Esophagus squamous epithelium (tissue), 5 donors: ENCODE measurements at places on chromosomes 3 and 15.

DNA sequence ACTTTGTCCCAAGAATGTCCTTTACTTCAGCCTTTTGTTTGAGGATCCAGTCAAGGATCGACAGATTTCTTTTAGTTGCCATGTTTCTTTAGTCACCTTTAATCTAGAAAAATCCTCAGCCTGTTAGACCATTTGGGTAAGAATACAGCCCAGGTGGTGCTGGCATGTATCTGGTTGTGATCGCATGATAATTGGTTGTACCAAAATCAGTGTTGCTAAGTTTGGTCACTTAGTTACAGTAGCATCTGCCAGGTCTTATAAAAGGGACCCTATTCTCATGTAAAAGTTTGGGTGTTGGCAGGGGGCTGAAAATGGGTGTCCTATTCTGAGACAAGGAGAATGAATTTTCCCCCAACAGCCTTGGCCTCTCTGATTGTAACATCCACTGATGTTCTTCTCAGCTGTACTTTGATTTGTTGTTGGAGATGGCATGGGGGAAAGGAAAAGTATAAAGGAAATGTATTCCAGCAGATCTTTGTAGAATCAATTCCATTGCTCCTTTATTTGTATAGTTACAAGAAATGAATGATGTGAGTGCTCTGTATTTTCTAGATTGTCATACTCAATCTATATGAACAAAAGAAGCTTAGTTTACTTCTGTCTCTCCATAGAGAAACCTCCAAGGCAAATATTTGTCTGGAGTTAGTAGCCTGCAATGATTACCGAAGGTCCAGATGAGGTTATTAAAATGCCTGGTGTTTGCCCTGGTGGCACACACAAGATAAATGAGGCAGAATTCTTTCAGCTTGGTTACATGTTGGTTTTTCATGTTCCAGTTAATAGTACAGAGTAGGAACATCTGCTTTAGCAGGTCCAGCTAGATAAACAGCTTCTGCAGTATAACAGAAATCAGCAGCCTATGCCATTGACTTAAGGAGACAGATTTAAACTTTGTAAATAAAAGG, 65.7 kb downstream of the CMTM8 start:
- DNase-seq: no peak

DNA sequence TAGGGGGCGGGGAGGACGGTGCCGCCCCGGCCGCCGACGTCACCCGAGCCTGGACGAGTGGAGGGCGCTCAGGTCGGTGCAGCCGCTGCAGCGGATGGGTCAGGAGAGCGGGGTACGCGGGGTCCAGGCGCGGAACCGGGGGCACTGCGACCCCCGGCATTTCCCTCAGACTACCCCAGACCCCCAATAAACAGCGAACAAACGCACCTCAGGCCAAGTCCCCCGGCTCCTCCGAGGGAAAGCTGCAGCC, 78.9 kb downstream of the IQSEC1 start:
- no peak for DNase-seq

DNA sequence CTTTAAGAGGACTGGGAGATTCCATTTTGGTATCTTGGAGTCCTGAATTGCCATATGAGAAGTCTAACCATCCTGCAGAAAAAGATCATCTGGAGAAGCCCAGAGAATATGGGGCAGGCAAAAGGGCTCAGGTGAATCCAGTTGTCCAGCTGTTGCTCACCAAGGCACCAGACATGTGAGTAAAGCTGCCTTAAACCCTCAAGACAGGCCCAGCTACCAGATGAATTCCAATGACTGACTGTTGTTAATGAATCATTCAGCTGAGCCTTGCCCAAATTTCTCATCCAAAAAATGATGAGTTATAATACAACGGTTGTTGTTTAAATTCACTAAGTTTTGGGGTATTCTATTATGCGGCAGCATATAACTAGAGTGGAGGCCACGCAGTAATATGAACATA, 22.0 kb upstream of the NANOGP8 start:
- DNase-seq: no peak

GRCh38 chr3:171234298-171235010, 207.9 kb upstream of the SLC2A2 start:
- DNase-seq: no peak

DNA sequence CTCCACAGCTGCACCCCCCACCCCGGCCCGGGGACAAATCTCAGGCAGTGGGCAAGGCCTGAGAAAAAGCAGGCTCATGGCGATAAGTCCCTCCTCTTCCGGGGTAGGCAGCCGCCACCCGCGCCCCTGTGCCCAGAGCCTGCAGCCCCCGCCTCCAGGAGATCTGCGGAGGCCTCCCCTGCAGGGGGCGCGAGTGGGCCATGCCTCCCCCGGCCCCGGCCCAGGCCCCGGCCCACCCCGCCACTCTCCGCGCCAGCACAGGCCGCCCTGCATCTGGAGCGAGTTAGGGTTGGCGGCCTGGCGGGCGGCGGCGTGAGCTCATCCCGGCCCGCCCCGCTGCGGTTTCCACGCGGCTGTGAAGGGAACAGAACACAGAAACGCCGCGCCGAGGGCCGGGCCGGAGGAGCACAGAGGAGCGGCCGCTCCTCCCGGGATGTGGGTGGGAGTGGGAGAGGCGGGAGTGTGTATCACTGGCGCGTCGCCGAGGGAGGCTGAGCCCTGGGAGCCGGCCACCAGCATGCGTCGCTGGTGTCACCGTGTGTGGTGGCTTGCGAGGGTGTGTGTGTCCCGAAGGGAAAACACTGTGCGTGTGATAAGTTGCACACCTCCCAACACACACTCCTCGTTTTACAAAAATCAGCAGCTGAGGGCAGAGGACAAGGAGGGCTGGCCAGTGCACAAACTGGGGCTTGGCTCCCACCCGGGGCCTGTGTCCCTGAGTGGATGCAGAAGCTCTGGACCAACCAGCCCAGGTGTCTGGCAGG, 17.2 kb downstream of the MYL3 start:
- no peak for DNase-seq

DNA sequence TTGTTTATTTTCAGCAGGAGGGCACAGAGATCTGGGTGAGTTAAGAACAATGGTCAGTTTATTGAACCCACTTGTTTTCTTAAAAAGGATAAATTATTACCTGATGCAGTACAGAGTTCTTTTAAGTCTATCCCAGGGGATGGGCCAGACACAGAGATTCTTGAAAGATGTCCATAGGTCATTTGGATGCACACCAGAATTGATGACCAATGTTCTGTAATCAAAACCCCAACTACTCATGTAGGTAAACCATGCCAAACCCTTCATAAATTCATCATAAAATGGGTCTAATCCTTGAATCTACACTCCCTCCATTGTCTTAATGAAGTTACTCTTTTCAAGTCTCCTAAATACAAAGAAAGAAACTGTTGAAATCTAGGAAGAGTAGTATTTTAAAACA, 273.0 kb upstream of the COL8A1 start:
- no peak for DNase-seq

GRCh38 chr15:101126618-101127505, 125.0 kb downstream of the CHSY1 start:
- DNase-seq: no peak

DNA sequence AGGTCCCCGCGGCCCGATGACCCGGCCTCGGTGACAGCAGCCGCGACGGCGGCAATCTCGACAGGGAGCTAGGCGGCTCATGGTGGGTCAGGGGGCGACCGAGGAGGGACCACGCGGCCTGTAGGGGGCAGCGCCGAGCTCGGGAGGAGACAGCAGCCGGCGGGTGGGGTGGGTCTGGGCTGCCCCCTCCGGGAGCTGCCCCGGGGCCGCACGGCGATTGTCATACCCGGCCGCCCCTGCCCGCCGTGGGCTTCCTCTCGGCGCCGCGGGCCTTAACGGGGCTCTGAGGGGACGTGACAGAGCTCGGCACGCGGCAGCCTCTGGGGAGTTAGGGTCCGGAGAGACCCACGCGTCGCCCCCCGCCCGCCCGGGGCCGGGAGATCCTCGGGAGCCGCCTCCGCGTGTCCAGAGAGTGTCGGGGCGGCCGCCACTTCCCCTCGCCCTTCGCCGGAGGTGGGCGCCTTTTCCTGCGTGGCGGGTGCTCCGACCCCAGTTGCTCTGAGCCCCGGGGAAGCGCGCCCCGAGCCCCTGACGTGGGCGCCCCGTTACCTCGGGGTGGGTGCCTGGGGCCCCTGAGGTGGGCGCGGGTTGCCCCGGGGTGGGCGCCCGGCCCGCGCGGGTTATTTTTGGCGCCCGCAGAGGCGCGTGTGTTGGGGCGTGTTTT, 539 bp upstream of the PLCL2 start:
- no peak for DNase-seq

DNA sequence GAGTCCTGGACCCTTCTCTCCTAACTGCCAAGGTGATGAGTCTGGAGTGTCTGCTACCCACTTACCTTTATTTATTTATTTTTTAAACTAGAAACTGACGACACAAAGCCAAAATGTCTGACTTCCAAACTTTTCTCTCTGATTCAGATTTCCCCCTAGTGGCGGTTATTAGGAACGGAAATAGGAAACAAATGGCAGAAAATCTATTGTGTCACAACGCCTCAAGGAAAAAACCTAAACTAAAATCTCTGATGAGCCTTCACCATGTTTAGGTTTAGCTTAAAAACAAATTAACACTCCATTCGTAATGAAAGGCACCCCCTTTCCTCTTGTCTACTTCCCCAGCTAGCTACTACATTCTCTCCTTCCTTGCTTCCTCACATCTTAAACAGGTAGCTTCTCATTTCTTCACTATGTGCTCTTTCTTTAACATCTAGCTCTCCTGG, 94.0 kb upstream of the MEX3B start:
- DNase-seq: no peak

DNA sequence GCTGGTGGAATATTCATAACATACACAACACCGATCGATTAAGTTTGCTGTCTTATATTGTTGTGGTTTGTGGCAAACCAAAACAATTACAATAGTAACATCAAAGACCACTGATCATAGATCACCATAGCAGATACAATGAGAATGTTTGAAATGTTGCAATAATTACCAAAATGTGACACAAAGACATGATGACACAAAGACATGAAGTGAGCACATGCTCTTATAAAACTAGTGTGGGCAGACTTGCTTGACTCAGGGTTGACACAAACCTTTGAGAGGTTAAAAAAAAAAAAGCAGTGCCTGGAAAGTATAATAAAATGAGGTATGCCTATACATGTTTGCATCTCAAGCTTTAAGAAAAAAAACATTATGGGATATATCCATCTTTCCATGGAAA, 130.3 kb downstream of the NR1I2 start:
- DNase-seq: no peak

GRCh38 chr3:112979244-112979832, 4.4 kb upstream of the CD200R1 start:
- no peak for DNase-seq

DNA sequence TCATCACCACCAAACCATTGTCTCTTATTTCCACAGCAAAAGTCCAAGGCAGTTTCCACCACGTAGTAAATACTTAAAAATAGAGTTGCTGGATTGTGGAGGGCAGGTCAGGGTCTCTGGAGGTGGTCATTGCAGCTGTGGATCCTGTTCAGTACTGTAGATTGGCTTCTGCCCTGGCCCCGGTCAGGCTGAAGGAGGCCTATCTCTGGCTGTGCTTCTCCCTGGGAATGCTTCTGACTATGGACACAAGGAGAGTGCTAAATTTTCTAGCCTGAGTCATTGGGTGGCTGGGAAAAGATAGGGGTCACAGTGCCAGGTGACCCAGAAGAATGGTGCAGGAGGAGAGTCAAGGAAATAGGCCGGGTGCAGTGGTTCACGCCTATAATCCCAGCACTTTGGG, 26.3 kb upstream of the GMPPB start:
- DNase-seq: no peak

DNA sequence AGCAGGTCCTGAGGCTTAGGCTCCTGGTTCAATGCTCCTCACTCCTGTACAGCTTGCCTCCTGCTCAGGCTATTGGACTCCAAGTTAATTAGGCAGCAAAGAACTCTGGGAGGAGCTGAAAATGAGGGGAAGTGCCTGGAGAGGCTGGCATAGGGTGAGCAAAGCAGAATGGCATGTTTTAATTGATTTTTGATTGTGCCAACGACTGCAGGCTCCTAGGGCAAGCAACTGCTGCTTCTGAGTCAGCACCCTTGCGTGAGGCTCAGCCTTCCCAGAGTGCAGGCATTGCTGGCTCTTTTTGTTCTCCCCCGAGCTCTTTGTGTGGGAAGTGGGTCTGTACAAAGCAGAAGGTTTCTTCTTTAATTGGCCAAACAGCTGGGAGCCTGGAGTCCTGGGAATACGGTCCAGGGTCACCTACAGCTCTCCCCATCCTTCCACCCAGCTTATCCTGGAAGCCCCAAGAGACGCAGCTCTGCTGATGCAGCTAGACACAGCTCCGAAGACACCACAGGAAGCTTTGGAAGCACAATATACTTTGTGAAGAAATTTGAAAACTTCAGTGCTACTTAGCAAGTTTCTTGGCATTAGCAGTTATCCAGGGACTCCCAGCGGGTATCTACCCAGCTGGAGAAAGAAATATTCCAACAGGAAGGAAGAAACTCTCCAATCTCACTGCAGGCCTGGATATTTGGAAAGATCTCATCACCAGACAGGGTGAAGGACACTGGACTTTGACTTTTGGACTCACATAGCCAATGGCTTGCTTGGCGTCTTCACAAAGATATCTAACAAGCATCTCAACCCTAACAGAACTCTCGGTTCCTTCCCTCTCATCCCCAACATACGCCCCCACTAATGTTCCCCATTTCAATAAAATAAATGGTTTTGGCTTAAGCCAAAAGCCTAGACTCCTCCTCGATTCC, 76.8 kb downstream of the BDH1 start:
- DNase-seq: no peak

- DNase-seq: no peak
These were observed 2.2 kb downstream of the ZBED2 start for GRCh38 chr3:111592936-111593335.

DNA sequence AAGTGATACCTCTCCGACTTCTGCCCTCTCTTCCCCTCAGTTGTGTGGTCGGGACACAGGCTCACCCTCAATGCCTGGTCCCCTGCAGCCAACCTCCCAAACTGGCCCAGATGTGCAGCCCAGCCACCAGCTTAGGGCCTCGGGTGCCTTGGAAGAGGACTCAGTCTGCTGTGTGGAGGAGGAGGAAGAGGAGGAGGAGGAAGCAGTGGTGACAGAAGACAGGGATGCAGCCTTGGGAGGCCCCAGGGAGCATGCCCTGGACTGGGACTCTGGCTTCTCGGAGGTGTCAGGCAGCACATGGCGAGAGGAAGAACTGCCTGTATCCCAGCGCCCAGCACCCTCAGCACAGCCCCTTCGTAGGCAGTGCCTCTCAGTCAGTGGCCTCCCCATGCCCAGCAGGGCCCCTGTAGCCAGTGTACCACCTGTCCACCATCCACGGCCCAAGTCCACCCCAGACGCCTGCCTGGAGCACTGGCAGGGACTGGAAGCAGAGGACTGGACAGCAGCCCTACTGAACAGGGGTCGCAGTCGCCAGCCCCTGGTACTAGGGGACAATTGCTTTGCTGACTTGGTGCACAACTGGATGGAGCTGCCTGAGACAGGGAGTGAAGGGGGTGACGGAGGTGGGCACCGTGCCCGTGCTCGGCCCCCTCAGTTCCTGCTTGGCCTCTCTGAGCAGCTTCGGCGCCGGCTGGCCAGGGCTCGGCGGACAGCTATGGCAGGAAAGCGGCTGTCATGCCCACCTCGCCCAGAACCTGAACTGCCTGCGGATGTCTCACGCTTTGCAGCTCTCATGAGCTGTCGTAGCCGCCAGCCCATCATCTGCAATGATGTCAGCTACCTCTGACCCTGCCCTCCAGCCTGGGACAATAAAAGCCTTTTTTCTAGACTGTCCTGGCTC, 1.3 kb downstream of the INKA1 start:
- DNase-seq: no peak
